ENCODE measurements at places on chromosomes 7 and 10. TPM values are rescaled to one million over a fixed set of nuclear protein-coding genes. Genes with fewer than 3 reads are reported as not detected.

The TSPAN15 gene
- total RNA-seq: 4.7 TPM

The VSTM4 gene
- 24.4 TPM for total RNA-seq

The MLXIPL gene
- 6.4 TPM for total RNA-seq

The UPP1 gene
- total RNA-seq: 66.1 TPM

The STAMBPL1 gene
- 2.2 TPM for total RNA-seq

The SMKR1 gene
- total RNA-seq: not detected

- no peak overlapping the region for H3K4me3 ChIP-seq
- H3K36me3 ChIP-seq: no peaks in the 10 kb centered on the region
- H3K27ac ChIP-seq: peak overlapping the region; percentile 26
- peaks cover 29% of the 10 kb centered on the region for H3K4me1 ChIP-seq
- H3K27me3 ChIP-seq: no peaks in the 10 kb centered on the region
- no peak for DNase-seq
Observed at GRCh38 chr10:74058658-74059057, 60.7 kb downstream of the VCL start.

- H3K36me3 ChIP-seq: no peaks in the 10 kb centered on the region
- H3K4me1 ChIP-seq: no peaks in the 10 kb centered on the region
- no peak for DNase-seq
- H3K4me3 ChIP-seq: no peak overlapping the region
- no peaks in the 10 kb centered on the region for H3K27me3 ChIP-seq
Observed at GRCh38 chr10:56178210-56178609, 182.8 kb downstream of the ZWINT start.

DNA sequence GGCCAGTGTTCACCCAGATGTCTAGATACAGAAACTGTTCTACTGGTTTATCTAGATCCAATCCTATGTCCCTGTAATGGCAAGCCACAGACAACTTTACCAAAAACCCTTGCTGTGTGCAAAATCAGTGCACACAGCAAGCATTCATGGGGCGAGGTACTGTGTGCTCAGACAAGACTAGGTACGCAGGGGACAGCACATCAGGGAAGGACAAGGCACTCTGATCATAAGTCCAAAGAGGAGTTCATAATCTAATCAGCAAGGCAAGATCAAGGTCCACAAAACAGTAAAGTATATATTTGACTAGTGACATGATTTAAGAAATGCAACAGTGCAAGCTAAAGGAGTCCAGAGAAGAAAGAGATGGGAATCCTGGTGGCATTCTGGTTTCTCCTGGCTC, 25.9 kb downstream of the KCNMA1 start:
- H3K4me3 ChIP-seq: no peak overlapping the region
- H3K27me3 ChIP-seq: no peaks in the 10 kb centered on the region
- no peaks in the 10 kb centered on the region for H3K36me3 ChIP-seq
- peaks cover 94% of the 10 kb centered on the region for H3K4me1 ChIP-seq

GRCh38 chr10:83539528-83540308, 599.6 kb upstream of the GHITM start:
- no peak overlapping the region for H3K27ac ChIP-seq
- H3K4me1 ChIP-seq: no peaks in the 10 kb centered on the region
- H3K27me3 ChIP-seq: no peaks in the 10 kb centered on the region
- no peak overlapping the region for H3K4me3 ChIP-seq
- peak; percentile 6 for DNase-seq

GRCh38 chr7:132090444-132090843, 485.8 kb downstream of the PLXNA4 start:
- H3K36me3 ChIP-seq: no peaks in the 10 kb centered on the region
- H3K27ac ChIP-seq: no peak overlapping the region
- H3K4me1 ChIP-seq: no peaks in the 10 kb centered on the region
- H3K4me3 ChIP-seq: no peak overlapping the region

- H3K36me3 ChIP-seq: no peaks in the 10 kb centered on the region
- no peak overlapping the region for H3K27ac ChIP-seq
Observed at GRCh38 chr7:52498366-52498765, 537.1 kb upstream of the POM121L12 start.

- no peaks in the 10 kb centered on the region for H3K4me1 ChIP-seq
- H3K4me3 ChIP-seq: no peak overlapping the region
- no peaks in the 10 kb centered on the region for H3K27me3 ChIP-seq
- no peak overlapping the region for H3K27ac ChIP-seq
- no peaks in the 10 kb centered on the region for H3K36me3 ChIP-seq
Observed at GRCh38 chr7:113179313-113179712, 61.0 kb upstream of the SMIM30 start.
